ENCODE measurements at places on chromosomes 11 and 22.
A peak's percentile ranks its signal among the peaks of the same experiment; 100 is the strongest.

DNA sequence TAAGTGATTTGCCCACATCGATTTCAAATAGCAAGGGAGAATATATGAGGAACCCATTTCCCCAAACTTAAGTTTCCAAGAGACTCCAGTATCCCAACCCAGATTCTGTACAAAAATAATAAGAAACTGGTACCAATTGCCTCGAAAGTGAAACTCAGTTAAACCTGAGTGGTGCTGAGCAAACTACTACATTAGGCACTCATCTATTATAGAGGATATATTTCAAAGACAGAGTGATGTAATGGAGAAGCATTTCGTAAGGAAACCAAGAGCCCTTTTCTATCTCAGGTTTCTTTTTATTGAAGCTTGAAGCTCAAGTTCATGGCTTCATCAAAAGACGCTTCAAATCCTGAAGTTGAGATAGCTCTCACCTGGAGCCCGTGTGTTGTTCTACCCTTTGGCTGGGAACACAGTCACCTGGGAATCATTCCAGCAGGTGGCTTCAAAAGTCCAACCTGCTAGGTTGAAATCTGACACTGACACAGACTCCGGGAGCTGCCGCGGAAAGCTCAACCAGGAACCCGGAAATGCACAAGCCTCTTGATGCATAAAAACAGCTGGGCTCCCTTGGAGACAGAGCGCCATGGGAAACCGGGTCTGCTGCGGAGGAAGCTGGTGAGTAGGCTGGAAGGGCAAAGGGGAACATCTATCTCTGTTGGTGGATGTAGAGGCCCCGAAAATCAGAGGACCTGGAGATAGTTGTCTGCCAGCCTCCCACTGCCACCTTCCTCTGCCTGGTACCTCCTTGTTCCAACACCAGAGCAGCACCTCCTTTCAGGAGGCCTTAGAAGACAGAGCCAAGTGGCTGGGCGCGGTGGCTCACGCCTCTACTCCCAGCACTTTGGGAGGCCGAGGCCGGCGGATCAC lies at the start of gene C11orf52:
TSS of gene C11orf52 (plus strand) at position 524 of the 867 bp plus-strand sequence. CDS start at position 584, 60 bp downstream.
- DNase-seq, result peak; percentile 80

- DNase-seq, result no peak
Observed at GRCh38 chr11:43316451-43316850, 4.7 kb downstream of the API5 start.

DNA sequence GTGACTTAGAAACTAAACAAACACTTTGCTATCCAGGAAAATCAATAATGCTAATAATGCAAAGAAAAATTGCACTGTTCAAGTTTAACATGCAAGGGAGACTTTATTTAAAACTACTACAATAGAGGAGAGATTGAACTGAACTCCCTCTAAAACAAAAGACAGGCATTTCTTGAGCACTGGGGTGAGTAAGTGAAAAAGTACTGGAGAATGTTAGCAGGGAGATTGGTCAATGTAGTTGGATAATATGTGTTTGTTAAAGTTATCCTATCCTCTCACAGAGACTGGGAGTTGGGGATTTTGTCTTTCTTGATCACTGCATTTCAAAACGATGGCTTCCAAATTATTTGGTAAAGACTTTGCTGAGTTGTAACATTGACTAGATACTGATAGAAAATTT lies 77.6 kb downstream of the LUZP2 start:
- no peak for DNase-seq

DNA sequence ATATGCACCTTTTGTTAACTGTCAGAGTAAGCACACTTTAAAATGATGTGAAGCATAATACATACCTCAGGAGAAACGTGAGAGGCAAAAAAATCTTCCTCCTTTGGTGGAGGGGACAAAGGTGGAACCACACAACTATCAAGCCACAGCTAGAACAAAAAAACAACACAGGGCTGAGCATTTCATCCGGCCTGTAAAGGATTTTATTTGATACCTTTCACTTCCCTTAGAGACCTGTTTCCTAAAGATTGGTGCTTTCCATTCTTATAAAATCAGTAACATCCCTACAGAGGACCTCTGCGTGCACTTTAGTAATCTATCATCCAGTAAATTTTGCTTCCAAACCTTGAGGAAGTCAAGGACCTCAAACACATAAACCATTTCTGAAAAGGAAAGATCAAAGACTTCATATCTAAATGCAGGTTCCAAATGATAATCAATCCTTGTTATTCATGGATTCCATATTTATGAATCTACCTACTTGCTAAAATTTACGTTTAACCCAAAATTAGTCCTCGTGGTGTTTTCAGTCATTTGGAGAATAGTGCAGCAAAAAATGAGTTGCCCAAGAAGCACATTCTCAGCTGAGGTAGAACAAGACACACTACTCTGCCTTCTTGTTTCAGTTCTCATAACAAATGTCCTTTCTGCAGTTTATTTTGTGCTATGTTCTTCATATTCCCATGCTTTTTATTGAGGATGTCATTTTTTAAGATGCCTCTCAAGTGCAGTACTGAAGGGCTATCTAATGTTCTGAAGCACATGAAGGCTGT lies 22.7 kb downstream of the ARFGAP3 start:
- no peak for DNase-seq

GRCh38 chr22:26236991-26237390 lies 67.7 kb downstream of the SEZ6L start:
- no peak for DNase-seq

DNA sequence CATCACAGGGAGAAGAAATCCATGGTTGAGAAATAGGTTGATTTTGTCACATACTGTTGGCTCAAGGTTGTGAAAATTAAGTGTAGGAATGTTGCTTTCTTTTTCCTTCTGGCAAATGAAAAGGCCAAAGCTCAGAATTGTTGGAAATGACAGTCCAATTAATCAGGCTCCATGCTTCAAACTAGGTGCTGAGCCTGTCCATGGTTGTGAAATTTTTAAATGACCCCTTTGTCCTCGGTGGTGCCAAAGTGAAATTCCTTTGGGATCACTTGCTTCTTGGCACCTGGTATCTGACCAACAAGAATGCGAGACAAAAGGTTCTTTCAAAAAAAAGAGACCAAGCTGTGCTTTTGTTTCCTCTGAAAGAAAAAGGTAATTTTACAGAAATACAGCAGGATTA lies 451.9 kb downstream of the ETS1 start:
- DNase-seq, result no peak

DNA sequence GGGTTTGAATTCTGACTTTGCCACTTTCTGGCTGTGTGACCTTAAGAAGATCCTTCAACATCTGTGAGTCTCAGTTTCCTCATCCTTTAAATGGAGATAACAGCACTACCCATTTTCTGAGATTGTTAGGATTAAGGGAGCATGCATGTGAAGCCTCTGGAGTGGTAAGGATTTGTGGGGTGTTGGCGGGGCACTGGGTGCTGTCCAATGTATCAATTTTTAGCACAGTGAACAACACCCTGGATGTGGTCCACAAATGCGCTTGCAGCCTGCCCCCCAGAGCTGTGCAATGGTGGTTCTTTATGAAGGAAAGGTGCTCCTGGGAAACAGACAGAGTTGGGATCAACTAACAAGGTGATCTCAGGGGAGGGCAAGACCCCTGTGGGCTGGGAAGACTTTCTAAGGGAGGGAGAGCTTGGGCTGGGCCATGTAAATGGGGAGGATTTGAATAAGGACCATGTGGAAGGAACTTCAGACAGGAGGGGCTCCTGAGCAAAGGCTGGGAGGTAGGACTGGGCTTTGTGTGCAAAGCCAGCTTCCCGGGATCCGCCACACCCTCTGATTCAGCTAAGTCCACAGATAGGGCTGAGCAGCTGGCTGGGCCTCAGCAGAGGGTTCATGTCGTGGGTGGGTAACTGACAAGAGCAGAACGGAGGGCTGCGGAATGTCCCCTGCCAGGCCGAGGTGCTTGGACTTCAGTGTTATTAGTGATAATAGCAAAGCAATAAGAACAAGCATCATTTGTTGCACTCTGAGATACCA lies 22.7 kb upstream of the RASD2 start:
- DNase-seq, result no peak

- no peak for DNase-seq
Observed at GRCh38 chr22:48949375-48950149, 878.1 kb downstream of the BRD1 start.

- no peak for DNase-seq
Observed at GRCh38 chr11:14318581-14318981, 40.4 kb downstream of the RRAS2 start.

GRCh38 chr11:70271649-70271953 lies 1.1 kb downstream of the PPFIA1 start:
- no peak for DNase-seq

- no peak for DNase-seq
Observed at GRCh38 chr11:93494357-93494756, 48.8 kb downstream of the SMCO4 start.

DNA sequence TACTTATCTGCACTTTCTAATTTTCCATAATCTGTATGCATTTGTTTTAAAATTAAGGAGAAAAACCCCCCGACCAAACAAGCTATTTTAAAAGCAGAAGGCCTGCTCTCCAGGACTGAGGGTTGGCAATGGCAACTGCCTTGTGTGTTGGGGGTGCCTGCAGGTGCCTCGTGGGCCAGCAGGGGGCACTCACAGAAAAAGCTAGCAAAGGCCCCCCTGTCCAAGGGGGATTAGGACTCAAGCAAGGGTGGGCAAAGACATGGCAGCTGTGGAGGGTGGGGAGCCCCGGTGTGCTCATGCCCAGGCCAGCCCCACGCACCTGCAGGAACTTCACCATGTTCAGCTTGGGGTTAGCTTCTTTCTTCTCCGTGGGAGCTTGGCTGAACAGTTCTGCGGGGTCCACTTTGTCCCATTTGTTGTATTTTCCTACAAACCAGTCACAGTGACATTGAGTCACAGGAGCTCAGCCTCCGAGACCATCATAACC lies 10.3 kb downstream of the TOP3B start:
- peak; percentile 78 for DNase-seq

GRCh38 chr22:36081023-36081431 lies 52.4 kb upstream of the RBFOX2 start:
- DNase-seq, result no peak

DNA sequence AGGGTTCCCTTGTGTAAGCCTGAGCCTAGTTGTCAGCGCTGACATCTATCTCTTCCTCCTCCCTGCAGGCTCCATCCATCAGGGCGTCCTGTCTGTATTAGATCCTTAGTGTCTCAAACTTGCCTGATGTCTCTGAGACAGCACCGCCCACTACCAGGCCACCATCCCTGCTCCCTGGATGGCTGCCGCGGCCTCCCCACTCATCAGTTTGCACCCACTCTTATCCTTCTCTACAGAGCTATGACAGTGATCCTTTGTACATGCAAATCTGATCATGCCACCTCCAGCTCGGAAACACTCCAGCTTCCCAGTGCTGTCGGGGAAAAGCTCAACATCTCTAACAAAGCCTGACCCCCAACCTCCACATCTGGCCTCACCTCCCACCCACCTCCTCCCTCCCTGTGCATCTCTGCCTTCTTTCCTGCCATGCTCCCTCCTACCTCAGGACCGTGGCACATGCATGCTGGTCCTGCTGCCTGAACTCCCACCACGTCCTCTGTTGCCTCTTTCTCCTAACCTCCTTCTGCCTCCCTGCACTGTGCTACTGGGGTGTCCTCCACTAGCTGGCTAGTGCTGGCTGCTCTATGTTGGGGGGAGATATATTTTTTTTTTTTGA lies 61.6 kb upstream of the EIF3D start:
- no peak for DNase-seq
